ENCODE measurements at places on chromosomes 16 and 17. TPM values are rescaled to one million over a fixed set of nuclear protein-coding genes. Genes with fewer than 3 reads are reported as not detected.

SLC13A5 gene
- not detected for total RNA-seq

ZNF319 gene
- total RNA-seq: 3.7 TPM

RNF213 gene
- total RNA-seq: 27.1 TPM

GRCh38 chr16:55263271-55264250, 60.4 kb upstream of the IRX6 start:
- no peak overlapping the region for H3K4me3 ChIP-seq
- H3K27ac ChIP-seq: no peak overlapping the region
- peaks cover 17% of the 10 kb centered on the region for H3K4me1 ChIP-seq

GRCh38 chr16:78817200-78817739, 717.8 kb downstream of the WWOX start:
- no peak overlapping the region for H3K4me3 ChIP-seq
- no peaks in the 10 kb centered on the region for H3K36me3 ChIP-seq
- no peaks in the 10 kb centered on the region for H3K4me1 ChIP-seq
- DNase-seq: no peak
- H3K27me3 ChIP-seq: no peaks in the 10 kb centered on the region

GRCh38 chr16:86227041-86227440, 283.3 kb upstream of the FOXF1 start:
- no peak for DNase-seq
- no peaks in the 10 kb centered on the region for H3K4me1 ChIP-seq
- H3K4me3 ChIP-seq: no peak overlapping the region
- H3K27ac ChIP-seq: no peak overlapping the region
